Fibroblast of pulmonary artery (primary cell): ENCODE measurements at places on chromosomes 5 and 9.
A peak's percentile ranks its signal among the peaks of the same experiment; 100 is the strongest.

GRCh38 chr5:1111727-1112289 lies at the start of gene SLC12A7:
TSS of gene SLC12A7 (minus strand) at chr5:1112063. CDS start at chr5:1111991, 72 bp downstream.
- no peak for DNase-seq

DNA sequence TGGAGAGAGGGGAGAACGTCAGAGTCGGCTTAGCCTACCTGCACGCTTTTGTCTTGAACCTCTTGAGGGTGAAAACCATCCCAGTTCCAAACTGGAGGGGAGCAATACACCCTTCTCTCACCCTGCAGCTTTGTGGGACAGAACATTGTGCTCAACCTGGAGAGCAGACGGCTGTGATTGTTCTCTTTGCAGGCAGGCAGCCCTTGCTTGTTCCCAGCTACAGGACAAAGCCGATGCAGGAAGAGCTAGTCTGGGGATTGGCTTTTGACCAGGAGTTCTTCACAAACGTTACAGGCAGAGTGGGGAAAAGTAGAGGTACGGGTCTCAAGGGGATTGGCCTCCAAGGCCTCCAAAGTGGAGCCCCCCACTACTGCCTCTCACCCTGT lies 33.9 kb upstream of the ARHGAP26 start:
- no peak for DNase-seq

DNA sequence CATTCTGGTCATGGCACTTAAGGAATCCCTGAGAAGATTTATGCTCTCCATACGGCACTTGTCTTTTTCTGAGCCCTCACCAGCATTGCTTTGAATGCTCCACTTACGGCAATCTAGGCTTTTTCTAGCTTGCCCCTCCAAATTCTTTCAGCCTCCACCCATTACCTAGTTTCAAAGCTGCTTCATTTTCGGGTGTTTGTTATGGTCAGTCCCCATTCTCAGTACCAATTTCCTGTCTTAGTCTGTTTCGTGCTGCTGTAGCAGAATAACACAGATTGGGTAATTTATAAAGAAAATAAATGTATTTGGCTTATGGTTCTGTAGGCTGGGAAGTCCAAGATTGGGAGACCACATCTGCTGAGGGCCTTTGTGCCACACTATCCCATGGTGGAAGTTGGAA lies 42.0 kb downstream of the ARHGEF28 start:
- no peak for DNase-seq

DNA sequence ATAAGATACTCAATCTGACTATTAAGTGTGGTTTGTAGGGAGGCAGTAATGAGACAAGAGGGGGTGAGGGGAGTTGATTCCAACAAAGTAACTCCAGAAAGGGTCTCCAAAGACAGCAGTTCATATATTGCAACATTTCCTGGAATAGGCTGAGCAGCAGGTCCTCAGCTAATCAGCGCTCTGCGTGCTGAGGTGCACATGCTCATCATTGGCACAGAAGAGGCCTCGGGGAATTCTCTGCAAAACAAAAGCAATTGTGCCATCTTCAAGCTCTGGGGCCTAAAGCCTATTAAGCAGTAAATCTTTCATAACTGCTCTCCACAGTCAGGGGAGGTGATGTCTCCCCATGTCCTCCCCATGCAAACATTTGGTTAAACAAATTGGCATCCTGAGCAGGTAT lies 357.3 kb downstream of the SPOCK1 start:
- DNase-seq: peak; percentile 52

GRCh38 chr9:95336281-95336680 lies 18.8 kb upstream of the FANCC start:
- peak; percentile 17 for DNase-seq

DNA sequence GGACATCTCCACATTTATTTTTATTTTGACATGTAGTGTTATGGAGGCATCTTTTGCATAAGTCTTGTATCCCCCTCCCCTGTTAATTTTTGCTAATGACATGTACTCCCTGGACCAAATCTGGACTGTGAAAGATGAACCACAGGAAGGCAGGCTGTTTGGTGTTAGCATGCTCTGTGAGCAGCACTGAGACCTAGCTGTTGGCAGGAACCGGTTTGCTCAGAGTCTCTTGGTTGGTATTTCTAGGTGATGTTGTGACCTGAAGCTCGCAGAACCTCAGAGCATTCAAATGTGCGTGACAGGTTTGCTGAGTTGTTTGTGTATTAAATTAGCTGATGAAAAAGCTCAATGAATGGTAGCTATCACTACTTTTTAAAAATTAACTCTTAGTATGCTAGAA lies 53.6 kb upstream of the PHF2 start:
- DNase-seq: no peak

DNA sequence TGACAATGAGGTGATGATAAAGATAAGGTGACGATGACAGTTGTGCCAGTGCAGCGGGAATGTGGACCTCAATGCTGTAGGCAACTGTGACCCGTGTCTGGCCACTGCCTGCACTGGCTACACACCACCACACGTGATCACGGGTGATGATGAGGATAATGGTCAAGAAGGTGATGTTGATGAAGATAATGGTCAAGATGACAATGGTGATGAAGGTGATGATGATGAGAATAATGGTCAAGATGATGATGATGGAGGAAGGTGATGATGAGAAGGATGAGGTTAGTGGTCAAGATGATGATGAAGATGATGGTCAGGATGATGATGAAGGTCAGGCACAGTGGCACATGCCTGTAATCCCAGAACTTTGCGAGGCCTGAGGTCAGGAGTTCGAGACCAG lies 30.7 kb upstream of the AIF1L start:
- DNase-seq: no peak

DNA sequence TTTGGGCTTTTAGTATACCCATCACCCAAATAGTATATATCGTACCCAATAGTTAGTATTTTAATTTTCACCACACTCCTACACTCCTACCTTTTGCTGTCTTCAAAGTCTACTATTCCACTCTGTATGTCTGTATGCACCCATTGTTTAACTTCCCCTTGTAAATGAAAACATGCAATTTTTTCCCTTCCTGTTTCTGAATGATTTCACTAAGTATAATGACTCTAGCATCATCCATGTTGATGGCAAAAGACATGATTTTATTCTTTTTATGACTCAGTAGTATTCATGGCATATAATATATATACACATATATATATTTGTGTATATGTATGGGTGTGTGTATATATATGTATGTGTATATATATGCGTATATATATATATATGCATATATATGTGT lies 63.1 kb upstream of the FAM174A start:
- no peak for DNase-seq

DNA sequence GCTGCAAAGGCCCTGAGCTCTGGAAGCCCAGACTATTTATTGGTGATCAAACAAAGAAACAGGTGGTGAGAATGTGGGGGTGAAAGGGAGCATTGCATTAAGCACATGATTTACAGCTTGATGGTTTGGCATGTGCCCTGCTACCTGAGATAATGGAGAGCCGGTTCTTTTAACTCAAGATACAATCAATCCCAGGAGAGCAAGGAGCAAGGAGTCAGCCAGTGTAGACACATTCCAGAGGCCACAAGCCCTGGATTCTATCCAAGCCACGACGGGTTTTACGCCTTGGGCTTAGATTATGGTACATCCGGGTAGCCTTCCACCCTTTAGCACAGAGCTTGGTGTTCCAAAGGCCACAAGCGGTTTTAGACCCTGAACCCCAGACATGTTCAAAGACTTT lies 292.2 kb downstream of the CYLC2 start:
- DNase-seq: no peak

GRCh38 chr5:61970218-61970617 lies 335.8 kb upstream of the KIF2A start:
- DNase-seq: no peak

DNA sequence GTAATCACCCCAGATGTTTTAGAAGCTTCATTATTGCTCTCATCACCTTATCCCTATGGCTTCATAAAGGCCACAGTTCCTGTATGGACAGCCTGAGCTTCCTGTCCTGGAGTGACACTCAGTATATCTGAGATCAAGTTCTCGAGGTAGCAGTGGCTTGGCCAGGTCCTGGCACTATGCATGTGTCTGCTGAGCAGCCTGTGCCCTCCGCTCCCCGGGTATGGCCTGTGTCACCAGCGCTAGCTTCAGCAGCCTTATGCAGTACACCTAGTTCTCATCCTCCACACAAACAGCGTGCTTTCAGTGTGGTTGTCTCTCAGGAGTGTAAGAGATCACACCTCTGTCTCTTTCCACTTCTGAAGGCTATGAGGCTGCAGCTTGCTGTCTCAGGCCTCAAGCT lies 514.7 kb downstream of the DIRAS2 start:
- no peak for DNase-seq

GRCh38 chr5:57749396-57749795 lies 266.8 kb upstream of the ACTBL2 start:
- DNase-seq: peak; percentile 22

DNA sequence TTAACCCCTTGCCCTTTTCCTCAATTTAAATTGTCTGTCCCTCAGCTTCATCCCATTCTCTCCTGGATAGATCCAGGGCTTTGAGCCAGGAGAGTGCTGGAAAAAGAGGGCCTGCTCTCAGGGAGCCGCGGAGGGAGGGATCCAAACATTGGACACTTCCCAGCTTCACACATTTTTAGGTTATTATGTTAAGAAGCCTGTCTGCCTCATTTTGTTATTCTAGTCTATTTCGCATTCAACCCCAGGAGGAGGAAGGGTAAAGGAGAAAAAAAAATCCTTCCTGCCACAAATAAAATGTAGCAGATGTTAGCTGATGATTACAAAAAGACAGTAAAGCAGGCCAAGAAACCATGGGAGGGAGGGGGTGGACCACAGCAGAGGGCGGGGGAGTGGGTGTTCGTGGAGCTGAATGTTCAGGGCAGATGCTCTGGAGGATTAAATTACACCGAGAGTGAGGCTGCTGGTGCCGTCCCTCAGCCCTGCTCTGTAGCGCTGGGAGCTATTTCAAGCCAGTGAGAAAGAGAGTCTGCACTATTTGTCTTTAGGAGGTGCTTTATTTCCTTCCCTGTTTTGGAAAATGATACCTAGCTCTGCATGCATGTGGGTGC lies 60.6 kb upstream of the ZFR start:
- peak; percentile 93 for DNase-seq

DNA sequence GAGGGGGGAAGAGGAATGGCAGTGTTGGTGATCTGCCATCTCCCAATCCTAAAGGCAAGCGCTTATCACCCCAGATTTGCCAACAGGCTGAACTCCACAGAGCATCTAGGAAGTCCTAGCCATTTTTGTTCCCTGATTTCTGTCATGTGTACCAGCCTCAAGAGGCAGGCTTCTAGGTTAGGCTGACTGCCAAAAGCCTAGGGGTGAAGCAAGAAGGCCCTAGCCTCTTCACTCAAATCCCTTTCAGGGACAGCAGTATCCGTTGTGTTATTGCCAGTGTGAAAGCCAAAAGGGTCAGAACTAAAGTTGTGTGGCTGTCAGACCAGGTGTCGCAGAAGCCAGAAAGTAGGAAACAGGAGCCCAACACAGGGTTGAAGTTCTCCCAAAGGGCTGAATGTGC lies 14.7 kb downstream of the IGIP start:
- DNase-seq: no peak

- no peak for DNase-seq
These were observed 34.7 kb upstream of the MIER3 start for GRCh38 chr5:56986626-56986947.

DNA sequence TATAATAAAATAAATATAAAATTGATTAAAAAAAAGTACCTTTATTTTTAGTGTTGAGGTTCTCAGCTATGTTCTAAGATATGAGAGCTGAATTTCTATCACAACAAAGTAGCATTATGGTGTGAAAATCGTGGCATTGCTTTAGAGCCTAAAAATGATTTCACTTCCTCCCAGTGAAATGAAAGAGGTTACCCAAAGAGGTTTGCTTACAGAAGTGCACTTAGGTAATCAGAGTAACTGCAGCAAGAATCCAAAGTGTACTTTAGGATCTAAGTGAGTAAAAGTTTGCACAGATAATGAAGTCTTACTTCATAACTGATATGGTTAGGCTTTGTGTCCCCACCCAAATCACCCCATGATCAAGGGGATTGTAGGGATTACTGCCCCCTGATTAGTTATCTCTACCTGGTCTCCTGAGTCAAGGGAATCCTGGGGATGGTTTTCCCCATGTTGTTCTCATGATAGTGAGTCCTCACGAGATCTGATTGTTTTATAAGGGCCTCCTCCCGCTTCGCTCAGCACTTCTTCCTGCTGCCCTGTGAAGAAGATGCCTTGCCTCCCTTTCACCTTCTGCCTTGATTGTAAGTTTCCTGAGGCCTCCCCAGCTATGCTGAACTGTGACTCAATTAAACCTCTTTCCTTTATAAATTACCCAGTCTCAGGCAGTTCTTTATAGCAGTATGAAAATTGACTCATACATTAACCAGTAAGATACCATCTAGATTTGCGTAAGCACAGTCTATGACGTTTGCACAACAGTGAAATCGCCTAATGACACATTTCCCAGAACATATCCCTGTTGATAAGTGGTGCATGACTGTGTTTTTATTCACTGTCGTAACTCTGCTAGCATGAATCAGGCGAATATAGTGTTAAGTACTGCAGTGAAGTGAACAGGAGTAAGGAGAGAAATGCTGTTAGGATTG lies 40.3 kb upstream of the LRRC70 start:
- peak; percentile 98 for DNase-seq

- no peak for DNase-seq
These were observed 77.1 kb upstream of the IQGAP2 start for GRCh38 chr5:76325876-76326491.

DNA sequence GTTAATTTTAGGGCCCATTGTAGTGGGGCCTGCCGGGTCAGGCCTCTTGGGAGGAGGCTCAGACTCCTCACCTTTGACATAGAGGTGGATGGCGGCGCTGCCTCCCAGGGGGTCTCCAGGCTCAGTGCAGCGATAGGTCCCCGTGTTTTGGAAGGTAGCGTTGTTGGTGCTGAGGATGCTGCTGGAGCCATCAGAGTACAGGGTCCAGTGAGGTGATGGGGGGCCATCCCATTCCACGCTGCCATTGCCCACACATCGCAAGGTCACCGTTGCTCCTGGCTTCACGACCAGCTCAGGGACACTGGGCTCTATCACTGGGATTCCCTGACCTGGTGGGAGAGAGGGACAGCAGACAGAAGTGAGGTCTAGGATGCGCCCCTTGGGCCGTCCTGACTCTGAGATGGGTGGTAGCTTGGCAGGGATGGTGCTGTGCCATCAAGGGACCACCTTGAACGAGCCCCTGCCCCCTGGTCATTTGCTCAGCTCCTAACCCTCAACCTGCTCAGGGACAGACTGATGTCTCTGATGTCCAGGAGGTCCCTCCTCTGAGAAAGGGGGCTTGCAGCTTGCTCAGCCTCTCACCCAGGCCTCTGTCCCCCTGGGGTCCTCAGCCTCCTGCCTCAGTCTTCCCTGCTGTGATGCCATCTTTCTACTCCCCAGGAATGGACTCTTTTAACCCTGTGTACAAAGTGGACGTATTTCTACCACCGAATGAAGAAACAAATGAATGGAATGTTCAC lies 5.5 kb downstream of the CSF1R start:
- no peak for DNase-seq

DNA sequence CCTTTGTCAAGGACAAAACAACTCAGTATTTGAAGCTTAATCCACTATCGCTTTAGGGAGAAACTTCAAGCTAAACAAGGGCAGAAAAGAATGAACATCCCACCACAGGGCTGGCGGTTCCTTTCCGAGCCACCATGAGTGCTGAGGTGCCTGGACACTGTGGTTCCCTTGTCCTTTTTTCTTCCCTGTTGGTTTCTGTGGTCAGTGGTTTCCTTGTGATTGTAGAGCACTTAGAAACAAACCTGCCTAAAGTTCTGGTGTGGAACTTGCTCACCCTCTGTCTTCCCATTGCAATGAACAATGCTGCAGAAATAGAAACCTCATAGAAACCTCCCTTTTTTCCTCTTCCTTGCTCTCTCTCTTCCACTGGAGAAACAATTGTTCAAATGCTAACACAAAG lies 79.3 kb upstream of the TBC1D2 start:
- DNase-seq: no peak
